T-cell (primary cell): ENCODE measurements at places on chromosomes 5 and 9.

DNA sequence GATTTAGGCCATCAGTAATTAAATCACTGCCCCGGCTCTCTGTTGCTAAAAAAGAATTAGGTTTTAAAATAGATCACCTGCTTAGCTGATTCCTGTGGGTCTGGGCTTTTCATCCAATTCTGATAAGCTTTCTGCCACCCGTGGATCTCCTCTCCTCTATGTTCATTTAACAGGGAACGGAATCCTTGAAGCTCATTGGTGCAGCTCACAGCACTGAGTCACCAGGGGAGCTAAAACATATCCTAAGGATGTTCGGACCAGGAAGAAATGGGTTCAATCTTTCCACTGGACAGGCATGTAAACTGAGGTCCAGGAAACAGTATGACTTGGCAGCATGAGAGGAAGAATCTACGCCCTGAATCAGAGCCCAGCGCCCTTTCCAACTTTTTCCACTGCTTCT is 267.1 kb upstream of the GRIA1 start:
- no peak for DNase-seq

GRCh38 chr5:42390115-42390514 is 33.1 kb upstream of the GHR start:
- DNase-seq, result no peak

GRCh38 chr5:939368-939767 is 46.7 kb downstream of the TRIP13 start:
- DNase-seq, result no peak

DNA sequence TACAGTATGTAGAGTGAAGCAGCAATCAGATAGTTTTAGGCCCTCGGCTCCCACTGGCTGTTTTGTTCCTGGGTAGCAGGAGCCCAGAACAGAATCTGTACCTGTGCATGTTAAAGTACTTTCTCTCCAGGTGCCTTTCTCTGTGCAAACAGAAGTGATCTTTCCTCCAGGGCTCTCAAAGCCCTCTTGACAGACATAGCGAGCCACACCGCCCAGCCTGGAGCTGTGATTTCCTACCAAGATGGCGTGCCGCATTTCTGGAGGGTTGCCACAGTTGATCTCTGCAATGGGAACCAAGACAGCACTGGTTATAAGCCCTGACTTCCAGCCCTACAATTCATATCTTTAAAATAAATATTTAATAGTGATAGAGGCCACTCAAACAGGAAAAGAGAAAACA is 50.9 kb downstream of the SUSD1 start:
- no peak for DNase-seq

- DNase-seq, result no peak
Observed at GRCh38 chr9:122201641-122202040, 27.1 kb downstream of the LHX6 start.
